ENCODE measurements at places on chromosomes 1 and 21.
A peak's percentile ranks its signal among the peaks of the same experiment; 100 is the strongest.

GRCh38 chr1:110548381-110548780, 29.4 kb upstream of the KCNA10 start:
- no peak for DNase-seq

GRCh38 chr1:243273506-243273905, 17.7 kb downstream of the SDCCAG8 start:
- no peak for DNase-seq

DNA sequence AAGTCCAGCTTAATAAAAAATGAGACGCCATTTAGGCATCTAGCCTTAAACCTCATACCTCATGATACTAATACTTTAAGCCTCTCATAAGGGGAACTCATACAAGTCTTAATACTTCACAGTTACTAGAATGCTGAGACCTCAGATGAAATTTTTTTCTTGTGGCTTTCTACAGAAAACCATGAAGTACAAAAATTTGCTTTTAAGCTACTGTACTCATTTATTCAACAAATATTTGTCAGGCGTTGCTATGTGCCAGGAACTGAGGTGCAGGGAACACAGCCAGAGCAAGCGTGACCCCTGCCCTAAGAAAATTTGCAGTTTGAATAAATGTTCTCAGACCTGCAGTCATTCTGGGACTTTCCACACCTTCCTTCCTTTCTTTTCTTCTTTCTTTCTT, 150.6 kb downstream of the MRPL39 start:
- no peak for DNase-seq

DNA sequence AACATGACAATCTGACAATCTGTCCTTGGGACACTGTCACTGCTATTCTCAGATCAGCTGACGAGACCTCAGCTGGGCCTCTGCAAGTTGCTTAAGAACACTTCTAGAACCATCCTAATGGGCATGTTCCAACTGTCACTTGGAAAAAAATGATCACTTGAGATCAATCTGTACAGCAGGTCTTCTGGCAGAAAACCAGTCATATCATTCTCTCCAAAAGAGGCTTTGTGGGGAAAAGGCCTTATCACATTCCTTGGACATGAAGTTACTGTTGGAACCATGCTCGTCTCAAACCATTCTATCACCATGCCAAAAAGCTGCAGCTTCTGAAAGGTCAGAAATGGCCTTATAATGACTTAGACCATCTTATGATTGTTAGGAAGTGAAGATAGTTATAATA, 744.2 kb downstream of the USP25 start:
- DNase-seq: no peak

DNA sequence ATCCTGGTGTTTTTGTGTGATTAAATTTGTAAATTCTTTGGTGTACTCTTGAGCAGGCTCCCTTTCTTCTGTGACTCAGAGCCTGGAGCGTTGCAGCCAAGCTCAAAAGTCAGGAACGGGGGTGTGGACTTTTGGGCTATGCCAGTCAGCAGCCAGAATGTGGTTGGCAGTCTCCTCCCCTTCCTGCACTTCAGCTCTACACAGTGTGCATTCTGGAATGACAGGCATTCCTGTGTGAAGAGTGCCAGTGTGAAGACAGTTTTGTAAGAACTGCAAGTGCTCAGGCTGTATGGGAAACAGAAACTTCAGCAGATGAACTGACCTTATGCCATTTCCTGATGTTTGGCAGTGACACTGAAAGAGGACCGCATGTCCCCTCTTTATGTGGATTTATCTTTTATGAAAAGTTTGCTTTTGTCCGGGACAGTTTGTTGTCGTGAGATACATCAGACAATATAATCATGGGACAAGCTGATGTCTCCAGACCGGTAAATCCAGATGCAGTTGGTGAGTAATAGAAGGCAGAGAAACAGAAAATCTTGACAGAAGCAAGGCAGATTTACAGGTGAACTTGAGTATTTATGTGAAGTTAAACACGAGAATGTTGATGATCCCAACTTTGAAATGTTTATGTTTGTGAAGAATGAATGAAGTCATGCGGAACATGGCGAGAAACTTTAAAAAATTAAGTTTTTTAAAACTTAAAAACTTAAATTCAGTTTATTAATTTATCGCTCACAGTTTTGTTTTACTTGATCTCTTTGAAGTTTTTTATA, 67.7 kb upstream of the RCC1 start:
- DNase-seq: peak; percentile 95

DNA sequence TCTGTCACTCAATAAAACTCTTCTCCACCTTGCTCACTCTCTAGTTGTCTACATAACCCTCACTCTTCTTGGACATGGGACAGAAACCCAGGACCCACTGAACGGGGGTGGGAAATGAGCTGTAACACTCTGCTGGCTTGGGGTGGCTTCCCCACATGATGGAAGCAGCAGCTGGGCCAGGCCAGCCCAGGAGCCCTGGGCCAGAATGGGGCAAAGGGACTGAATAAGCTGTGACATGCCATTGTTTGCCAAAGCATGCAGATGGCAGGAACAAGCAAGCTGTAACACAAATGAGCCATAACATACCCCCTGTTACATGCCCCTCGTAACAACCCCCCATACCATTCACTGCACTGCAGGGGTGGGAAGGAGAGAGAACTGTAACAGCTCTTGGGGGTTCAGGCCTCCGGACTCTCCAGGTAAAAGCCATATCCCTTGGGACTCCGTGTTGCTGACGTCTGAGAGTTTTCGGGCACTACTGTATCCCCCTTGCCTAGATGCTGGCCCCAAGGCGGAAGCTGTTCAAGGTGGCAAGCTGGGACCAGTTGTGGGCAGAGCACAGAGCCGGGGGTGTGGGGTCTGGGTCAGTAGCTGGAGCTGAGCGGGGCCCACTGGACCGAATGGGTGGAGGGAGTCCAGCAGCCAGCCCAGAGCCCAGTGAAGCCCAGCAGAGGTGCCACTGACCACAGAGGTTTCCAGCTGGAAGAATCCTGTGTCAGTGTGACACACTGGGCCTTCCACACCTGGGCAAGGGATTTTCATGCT, 56.1 kb upstream of the DMRTB1 start:
- DNase-seq: no peak

GRCh38 chr1:28640766-28641165, 2.1 kb downstream of the TAF12 start:
- no peak for DNase-seq

DNA sequence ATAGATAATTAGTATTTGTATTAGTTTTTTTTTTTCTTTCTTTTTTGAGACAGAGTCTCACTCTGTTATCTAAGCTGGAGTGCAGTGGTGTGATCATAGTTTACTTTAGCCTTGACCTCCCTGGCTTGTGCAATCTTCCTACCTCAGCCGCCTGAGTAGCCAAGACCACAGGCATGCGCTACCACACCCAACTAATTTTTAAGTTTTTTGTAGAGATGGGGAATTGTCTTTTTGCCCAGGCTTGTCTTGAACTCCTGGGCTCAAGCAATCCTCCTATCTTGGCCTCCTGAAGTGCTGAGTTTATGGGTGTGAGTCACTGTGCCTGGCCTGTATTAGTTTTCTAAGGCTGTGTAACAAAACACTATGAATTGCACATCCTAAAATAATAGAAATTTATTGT, 58.3 kb downstream of the MSH4 start:
- DNase-seq: no peak

DNA sequence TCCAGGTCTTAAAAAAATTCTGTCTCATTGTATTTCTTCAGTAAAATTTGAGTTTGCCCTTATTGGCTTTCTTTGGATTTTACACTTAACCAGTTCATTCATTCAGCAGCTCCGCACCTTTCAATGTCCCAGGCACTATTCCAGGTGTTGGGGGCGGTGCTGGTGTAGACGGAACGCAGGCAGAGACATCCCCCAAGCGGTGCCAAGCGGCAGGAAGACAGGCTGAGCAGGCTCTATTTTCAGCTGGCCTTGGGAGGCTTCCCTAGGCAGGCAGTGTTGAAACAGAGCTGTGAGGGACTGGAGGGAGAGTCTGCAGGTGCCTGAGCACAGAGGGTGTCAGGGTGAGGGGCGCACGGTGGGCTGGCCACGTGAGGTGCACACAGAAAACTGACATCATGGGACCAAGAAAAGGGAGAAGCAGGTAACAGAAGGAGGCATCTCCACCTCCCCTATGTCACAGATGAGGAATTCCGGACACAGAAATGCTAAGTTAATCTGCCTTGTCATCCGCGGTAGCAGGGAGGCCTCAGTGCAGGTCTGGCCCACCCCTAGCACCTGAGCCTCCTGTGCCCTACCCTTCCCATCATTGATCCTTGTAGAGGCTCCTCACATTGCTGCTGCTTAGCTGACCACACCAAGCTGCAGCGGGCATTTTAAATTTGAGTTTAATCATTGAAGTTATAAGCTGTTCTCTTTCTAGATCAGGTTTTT, 40.8 kb downstream of the SLC37A1 start:
- DNase-seq: no peak

GRCh38 chr1:18734461-18735223, 104.0 kb downstream of the PAX7 start:
- no peak for DNase-seq

DNA sequence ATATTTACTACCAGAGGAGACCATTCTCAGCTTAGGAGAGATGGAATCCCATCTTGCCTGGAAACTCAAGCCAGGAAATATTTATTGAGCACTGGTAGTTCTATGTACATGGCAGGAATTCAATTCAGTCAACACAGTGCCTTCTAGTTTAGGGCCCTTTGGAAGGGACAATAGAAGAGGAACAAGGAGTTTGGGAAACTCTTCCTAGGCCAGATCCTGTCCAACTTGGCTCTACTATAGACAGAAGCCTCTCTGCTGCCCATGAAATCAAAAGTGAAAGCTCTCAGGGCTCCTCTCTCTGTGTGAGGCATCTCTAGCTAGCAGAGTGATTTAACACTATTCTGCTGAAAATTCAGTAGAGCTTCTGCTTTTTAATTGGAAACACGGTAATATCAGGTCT, 244.6 kb upstream of the MAP1LC3C start:
- DNase-seq: no peak

DNA sequence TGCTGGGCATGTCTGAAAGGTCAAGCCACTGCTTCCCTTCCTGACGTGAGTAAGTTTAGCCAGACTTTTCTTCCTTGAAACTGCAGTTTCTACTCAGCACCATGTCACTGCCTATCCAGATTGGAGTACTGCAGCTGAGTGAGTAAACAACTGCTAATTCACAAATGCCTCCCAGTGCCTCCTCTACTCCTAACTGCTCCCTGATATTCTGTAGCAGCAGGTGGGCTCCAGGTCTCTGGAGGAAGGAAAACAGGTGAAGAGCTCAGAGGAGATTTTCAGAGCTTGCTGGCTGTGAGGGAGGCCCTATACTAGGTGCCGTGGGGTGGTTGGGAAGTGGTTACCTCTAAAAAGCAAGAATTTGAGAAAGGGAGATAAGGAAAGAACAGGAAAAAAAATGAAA, 96.5 kb downstream of the KIF14 start:
- DNase-seq: no peak

DNA sequence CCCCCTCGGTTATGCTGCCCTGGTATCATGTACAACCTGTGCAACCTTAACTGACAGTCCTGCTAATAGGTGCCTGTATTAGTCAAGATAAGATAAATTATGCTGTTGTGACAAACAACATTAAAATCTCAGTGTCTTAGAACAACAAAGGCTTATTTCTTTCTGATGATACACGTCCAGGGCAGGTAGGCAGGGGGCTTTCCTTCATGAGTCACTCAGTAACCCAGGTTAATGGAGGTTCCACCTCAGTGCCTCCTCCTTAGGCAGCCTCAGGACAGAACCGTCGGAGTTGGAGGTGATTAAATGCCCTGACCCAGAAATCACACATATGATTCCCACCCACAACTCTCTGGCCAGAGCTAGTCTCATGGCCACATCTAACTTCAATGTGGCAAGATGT, 94.6 kb upstream of the CASZ1 start:
- no peak for DNase-seq

DNA sequence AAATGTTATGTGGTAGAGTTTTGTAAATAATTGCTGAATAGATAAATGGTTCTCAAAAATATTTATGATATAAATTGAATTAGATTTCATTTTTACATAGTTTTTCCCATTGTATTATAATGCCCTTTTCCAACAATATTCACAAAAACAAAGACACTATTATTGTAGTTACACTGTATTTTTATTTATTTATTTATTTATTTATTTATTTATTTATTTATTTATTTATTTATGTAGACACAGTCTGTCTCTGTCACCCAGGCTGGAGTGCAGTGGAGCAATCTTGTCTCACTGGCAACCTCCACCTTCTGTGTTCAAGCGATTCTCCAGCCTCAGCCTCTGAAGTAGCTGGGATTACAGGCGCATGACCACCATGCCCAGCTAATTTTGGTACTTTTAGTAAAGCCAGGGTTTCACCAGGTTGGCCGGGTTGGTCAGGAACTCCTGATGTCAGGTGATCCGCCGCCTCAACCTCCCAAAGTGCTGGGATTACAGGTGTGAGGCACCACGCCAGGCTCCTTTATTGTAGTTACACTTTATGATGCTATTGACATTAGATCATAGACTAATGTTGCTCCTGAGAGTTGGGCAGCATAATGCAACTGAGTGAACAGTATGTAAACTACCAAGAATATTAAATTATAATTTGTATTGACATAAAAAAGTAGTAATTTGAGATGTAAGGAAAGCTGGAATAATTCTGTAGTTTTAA, 1430.0 kb upstream of the PRMT6 start:
- DNase-seq: no peak

GRCh38 chr1:188670837-188671236, 1806.8 kb downstream of the BRINP3 start:
- peak; percentile 70 for DNase-seq

DNA sequence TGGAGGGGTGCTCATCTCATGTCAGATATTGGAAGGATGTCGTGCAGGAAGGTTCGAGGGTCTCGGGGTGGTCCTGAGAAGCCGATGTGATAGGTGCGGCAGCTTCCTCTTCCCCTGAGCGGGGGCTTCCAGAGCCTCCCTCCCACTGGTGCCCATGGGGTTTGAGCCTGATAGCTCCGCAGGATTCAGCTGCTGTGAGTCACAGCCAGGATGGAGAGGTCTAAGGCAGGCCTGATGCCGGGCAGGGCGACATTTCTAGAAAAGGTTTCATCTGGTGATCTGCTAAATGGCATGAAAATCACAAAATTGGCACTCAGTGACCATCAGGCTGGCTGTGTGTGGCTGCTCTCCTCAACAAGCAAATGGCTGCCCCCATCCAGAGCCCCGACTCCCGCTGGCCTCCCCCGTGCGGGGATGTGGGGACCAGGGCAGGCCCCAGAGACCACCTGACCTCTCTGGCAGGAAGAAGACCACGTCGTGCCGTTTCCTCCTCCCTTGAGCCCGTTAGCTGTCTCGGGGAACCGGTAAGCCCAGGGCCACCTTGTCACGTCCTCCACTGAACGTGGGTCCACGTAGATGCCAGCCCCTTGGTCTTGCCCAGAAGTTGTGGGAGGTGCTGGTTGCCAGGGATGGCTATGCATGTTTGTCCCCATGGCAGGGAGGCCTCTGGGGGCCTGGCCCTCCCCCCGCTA, 66.1 kb downstream of the SKI start:
- no peak for DNase-seq

DNA sequence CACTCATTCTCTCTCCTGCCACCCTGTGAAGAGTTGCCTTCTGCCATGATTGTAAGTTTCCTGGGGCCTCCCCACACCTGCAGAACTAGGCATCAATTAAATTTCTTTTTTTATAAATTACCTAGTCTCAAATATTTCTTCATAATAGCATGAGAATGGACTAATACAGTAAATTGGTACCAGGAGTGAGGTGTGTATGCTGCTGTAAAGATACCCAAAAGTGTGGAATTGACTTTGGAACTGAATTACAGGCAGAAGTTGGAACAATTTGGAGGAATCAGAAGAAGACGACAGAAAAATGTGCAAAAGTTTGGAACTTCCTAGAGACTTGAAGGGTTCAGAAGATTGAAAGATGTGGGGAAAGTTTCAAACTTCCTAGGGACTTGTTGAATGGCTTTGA, 308.1 kb upstream of the TMPRSS15 start:
- no peak for DNase-seq
